ENCODE measurements at places on chromosomes 12 and 14. TPM values are rescaled to one million over a fixed set of nuclear protein-coding genes. Genes with fewer than 3 reads are reported as not detected.

GRCh38 chr14:55846826-55847446, 266.9 kb downstream of the KTN1 start:
- no peak for DNase-seq

- DNase-seq = no peak
Measured at GRCh38 chr12:46693034-46693433, 132.8 kb downstream of the SLC38A4 start.

- no peak for DNase-seq
Measured at GRCh38 chr14:36394593-36394992, 74.2 kb upstream of the MBIP start.

GRCh38 chr12:43208627-43209026, 343.4 kb downstream of the ADAMTS20 start:
- no peak for DNase-seq

- no peak for DNase-seq
Measured at GRCh38 chr12:42590330-42590934, 886 bp upstream of the PRICKLE1 start.

The DHH gene
- 0.92 TPM for total RNA-seq

The NPAS3 gene
- 59.6 TPM for total RNA-seq

The CRIP2 gene
- 147 TPM for total RNA-seq

The SYCP3 gene
- total RNA-seq = 0.78 TPM
